ENCODE measurements at places on chromosomes 6 and 20. TPM values are rescaled to one million over a fixed set of nuclear protein-coding genes. Genes with fewer than 3 reads are reported as not detected.
A peak's percentile ranks its signal among the peaks of the same experiment; 100 is the strongest.

GRCh38 chr6:291697-292505 is at the start of gene DUSP22:
Gene DUSP22, plus strand, starts transcription at chr6:292487. Its CDS starts 53 bp downstream, at chr6:292540.
- peak; percentile 95 for DNase-seq

GRCh38 chr6:151215999-151216398 is 23.8 kb upstream of the AKAP12 start:
- no peak for DNase-seq

GRCh38 chr6:76381612-76382011 is 309.1 kb upstream of the IMPG1 start:
- DNase-seq = no peak

The B3GALT4 gene
- total RNA-seq = 1.8 TPM

The GSTA1 gene
- not detected for total RNA-seq
